ENCODE measurements at places on chromosomes 7 and 10.

DNA sequence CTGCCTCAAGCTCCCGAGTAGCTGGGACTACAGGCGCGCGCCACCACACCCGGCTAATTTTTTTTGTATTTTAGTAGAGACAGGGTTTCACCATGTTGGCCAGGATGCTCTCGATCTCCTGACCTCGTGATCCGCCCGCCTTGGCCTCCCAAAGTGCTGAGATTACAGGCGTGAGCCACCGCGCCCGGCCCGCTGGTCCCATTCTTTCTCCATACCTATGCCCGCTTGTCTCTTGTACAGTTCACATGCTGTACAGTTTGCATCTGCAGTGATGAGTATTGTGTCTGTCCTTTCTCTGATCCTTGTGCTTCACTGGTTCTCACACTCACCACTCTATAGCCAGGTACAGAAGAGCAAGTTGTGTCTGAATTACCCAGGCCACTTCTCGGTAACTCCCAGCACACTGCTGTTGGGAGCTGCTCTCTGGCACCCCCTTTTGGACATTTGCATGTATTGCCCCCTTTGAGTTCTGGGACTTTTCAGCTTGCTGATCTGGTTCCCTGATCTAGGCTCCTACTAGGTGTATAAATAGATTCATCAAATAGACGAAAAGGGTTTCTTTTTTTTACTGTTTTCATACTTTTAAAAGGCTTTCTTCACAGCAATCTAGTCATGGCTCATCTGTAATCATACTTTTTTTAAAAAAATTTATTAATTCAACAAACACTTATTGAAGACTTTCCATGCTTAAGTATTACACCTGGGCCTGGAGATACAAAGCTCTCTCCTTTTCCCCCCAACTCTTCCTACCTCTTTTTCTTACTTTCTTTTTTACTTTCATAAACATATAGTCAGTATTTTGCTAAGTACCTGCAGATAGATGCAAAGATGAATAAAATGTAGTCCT is 53.5 kb downstream of the AOAH start:
- DNase-seq = peak; percentile 54

GRCh38 chr7:142175594-142175993 is 64.1 kb downstream of the MGAM2 start:
- no peak for DNase-seq

- no peak for DNase-seq
These were observed 54.1 kb downstream of the NRAP start for GRCh38 chr10:113609704-113610108.

DNA sequence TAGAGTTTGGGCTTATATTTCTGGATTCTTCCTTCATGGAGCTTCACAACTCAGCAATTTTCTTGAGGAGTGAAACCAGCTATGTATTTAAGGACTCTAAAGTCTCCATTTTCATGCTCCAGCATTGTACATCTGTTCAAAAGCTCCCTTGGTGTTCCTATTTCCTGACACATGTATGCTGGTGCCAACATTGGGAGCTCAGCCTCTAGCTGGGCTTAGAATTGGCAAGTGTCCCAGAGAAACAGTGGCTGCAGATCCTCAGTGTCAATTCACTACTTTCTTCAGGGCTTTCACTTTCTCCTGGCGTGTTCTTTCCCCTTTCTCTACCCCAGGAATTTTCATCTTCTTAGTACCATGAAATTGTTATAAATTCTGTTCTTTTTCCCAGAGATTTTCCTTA is 103.1 kb downstream of the ZNF467 start:
- DNase-seq = no peak

- DNase-seq = no peak
These were observed 43.8 kb downstream of the ZNF467 start for GRCh38 chr7:149729586-149729982.

GRCh38 chr7:31101544-31101943 is 49.4 kb downstream of the ADCYAP1R1 start:
- DNase-seq = no peak

DNA sequence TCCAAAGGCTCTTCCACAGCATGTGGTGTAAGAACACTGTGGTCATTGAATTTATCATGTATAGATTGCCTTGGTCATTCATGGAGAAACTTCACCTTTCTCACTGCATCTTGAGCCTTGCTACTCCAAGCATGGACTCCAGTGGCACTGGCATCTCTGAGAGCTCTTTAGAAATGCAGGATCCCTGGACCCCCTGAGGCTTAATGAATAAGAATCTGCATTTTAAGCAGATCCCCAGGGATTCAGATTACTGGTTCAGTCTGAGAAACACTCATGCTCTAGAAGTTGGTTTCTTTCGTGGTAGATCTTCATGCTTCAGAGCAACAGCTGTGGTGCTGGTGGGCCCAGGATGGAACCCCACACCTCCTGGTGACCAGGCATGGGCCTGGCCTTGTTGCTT is 63.2 kb downstream of the CFAP58 start:
- DNase-seq = no peak

- no peak for DNase-seq
These were observed 72.9 kb upstream of the STEAP1B start for GRCh38 chr7:22572937-22573336.

DNA sequence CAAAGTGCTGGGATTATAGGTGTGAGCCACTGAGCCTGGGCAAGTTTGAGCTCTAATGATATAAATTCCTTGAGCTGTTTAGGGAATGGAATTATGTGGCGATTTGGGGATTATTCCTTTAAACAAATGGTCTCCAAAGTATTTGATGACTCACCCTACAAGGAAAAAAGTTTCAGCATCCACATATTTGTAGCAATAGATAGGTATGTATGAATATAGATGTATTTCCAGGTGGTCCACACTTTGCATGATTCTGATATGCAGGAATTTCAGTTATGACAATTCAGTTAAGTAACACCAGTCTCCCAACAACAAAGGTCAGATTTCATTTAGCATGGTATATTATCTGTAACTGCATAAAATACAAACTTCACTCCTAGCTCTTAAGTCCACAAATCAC is 92.2 kb downstream of the ZNF248 start:
- DNase-seq = no peak

GRCh38 chr7:42662862-42663261 is 249.0 kb downstream of the C7orf25 start:
- DNase-seq = no peak

- no peak for DNase-seq
These were observed 28.9 kb downstream of the HTRA1 start for GRCh38 chr10:122490268-122490667.

DNA sequence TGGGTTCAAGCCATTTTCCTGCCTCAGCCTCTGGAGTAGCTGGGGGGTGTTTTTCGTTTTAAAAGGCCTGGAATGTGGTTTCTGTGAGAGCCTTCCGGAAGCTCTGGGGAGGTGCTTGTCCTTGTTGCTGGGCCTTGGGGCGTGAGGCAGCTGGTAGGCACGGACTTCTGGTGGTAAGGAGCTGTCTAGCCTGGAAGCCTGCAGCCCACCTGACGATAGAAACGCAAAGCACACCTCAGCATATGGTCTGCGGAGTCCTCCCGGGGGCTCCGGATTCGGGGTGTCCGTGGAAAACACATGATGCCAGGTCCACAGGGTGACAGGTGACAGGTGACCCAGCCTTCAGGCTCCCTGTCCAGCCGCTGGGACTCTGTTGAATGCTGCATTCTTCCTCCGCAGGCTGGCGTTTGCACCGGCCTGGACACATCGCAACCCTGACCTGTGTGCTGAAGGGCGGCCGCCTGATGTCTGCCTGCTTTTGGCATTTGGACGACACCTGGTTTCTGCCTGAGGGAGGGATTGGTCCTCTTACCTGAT is 37.3 kb downstream of the INPP5A start:
- no peak for DNase-seq

GRCh38 chr7:105916603-105917002 is 40.2 kb upstream of the ATXN7L1 start:
- DNase-seq = no peak

GRCh38 chr10:6647811-6648526 is 67.9 kb upstream of the PRKCQ start:
- peak; percentile 71 for DNase-seq

DNA sequence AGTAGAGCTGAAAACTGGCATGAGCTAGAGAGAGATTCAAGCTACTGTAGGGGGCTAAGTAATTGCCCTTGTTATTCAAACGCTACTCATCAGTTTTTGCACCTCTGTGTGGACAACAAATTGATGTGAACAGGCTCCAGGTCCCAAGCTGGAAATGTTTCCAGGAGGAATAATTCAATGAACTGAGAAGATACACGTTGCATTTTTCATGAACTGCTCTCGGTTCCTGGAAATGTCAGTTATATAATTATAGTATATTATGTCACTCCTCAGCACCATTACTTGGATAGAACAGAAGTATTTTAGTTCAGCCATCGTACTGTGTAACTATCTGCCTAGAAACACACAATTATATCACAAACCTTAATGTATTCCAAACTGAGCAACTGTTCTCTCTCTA is 65.9 kb upstream of the A1CF start:
- DNase-seq = no peak

- DNase-seq = no peak
These were observed 117.7 kb upstream of the TNRC18 start for GRCh38 chr7:5541087-5541992.

GRCh38 chr7:33933611-33934281 is 28.4 kb downstream of the BMPER start:
- DNase-seq = no peak

DNA sequence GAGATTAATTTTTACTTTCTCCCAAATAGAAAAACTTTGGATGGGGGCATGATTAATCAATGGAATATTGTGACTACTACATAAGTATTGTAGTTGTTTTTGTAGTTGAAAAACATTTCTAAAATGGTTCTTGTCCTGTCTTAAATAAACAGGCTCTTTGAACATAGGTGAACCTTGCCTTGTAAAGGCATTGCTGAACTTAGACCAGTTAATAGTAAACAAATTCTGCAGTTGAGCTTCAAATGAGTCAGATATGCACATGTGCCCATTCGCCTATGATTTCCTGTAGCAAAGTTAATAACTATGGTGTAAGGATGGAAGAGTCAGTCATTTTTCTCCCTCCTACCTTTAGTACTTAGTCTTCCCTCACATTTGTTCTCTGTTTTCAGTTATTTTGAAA is 22.6 kb downstream of the CUTC start:
- no peak for DNase-seq

DNA sequence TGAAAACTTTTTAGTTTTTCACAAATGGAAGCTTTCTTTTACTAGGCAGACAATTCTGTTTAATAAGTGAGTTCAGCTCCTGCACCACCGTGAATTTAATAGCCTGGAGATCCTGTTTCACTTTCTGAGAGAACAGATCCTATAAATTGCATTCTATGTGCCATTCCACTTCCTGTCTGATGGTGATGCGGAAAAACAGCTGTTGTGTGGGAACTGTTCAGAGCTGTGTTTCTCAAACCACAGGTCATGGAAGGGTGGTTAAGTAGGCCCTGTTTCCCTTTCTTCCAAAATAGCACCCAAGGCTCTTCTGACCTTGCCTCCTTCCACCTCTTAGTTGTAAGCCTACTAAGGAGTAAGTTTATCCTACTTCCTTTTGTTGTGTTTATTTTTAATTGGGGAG is 97.2 kb upstream of the DKK1 start:
- DNase-seq = no peak

Data from activated T-cell treated with anti-CD3 and anti-CD28 coated beads for 4 hours (primary cell).